ENCODE measurements at places on chromosomes 11 and 22. TPM values are rescaled to one million over a fixed set of nuclear protein-coding genes. Genes with fewer than 3 reads are reported as not detected.
A peak's percentile ranks its signal among the peaks of the same experiment; 100 is the strongest.

The MUC6 gene
- not detected for polyA plus RNA-seq

The MRGPRX3 gene
- polyA plus RNA-seq, result not detected

The TEF gene
- polyA plus RNA-seq, result 14.3 TPM

The NAALAD2 gene
- polyA plus RNA-seq, result 2.1 TPM

The KCNQ1OT1 gene
- polyA plus RNA-seq, result 0.19 TPM

The CHCHD10 gene
- polyA plus RNA-seq, result 109 TPM

The MRGPRE gene
- polyA plus RNA-seq, result not detected

The KCNJ1 gene
- polyA plus RNA-seq, result 0.19 TPM

- no peak for DNase-seq
Measured at GRCh38 chr22:39194098-39194497, 41.6 kb upstream of the CBX7 start.

GRCh38 chr11:32231909-32232493 lies 141.1 kb downstream of the RCN1 start:
- peak; percentile 58 for DNase-seq

DNA sequence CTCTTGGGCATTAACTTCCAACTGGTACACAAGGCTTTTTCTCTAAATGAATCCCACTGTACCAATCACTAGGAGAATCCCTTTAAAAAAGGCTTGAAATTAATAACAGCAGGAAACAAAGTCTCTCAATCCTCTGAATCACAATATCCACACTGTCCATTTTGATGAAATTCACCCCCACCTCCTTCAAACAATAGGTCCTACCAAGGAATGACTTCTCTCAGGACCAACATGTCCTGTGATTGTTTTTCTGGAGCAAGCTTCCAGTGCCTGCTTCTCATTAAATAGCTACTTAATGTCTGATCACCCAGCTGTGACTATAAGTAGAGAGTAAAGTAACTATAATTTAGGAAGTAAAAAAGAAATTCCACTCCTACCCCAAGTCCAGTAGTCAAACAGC lies 13.1 kb downstream of the NUMA1 start:
- no peak for DNase-seq

GRCh38 chr22:35454416-35455054 lies 54.6 kb downstream of the MCM5 start:
- DNase-seq, result no peak

- no peak for DNase-seq
Measured at GRCh38 chr11:34158661-34159060, 53.2 kb downstream of the NAT10 start.

DNA sequence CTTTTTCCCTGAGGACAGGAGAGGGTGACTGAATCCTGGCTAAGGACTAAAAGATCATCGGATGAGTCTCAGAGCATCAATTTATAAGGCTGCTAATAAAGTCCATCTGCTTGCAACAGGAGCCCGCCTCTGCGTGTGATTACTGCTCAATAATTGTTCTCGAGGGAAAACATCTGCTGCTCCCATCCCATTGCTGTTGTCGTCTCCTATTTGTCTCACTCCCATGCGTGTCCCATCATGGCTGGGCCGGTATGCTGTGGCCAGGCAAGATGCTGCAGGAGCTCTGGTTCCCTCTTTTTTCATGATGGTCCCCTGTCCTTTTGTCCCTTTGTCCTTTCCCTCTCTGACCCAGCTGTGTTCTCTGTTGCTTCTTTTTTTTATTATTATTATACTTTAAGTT lies 121.2 kb downstream of the SPATA19 start:
- DNase-seq, result no peak

DNA sequence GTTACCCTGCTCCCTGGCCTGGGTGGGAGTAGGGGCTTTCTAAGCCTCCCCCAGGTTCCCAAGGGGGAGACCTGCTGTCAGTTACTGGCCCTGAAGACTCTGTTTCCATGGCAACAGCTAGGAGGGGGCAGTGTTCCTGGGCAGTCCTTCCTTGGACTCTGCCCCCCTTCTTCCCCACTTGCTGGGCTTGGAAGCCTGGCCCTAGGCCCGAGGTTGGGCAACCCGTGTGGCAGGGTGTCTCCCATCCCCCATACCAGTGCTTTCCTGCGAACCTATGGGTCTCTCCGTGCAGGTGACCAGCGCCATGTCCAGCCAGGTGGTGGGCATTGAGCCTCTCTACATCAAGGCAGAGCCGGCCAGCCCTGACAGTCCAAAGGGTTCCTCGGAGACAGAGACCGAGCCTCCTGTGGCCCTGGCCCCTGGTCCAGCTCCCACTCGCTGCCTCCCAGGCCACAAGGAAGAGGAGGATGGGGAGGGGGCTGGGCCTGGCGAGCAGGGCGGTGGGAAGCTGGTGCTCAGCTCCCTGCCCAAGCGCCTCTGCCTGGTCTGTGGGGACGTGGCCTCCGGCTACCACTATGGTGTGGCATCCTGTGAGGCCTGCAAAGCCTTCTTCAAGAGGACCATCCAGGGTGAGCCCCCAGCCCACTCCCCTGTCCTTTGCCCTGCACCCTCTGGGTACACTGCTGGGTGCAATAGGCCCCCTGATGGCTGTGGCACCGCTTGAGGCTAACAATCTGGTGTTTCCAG lies 1.7 kb downstream of the ESRRA start:
- no peak for DNase-seq

DNA sequence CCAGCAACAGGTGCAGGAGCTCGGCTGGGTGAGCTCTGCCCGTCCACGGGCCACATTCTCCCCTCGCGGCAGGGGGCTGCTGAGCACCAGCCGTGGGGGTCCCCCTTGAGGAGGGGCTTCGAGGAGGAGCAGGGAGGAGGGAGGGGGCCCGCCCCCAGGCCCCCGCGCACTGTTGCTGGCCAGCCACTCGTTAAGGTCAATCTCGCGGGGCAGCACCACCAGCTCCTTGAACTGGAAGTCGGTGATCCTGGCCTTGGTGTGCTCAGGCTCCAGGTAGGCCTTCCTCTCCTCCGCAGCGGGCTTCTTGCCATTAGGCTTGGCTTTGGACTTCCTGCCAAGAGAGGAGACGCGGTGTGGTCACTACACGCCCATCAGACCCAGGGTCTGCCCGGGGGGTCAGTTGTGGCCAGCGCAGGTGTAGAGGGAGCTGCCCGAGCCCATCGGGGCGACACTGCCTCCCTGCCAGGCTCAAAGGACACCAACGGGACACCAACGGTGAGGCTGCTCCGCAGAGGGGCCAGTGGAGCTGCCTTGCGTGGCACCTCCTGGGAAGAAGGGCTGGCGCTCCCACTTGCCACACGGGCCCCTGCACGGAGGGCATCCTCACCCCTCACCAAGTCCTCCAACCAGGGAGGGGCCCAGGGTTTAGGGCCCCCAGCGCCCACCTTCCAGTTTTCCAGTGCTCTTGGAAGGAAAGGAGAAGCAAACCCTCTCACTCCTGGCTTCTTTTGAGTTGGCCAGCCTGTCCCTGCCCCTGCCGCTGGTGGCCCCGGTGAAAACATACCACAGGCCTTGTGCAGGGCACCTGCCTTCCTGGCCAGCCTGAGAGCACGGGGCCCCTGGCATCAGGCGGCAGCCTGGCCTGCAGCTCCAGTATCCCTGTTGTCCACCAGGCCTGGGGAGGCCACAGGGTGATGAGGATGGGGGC lies 5.8 kb downstream of the MOB2 start:
- no peak for DNase-seq

- no peak for DNase-seq
Measured at GRCh38 chr11:57475671-57476046, 15.3 kb downstream of the RTN4RL2 start.

- DNase-seq, result no peak
Measured at GRCh38 chr11:47415949-47416472, 7.6 kb downstream of the SLC39A13 start.

DNA sequence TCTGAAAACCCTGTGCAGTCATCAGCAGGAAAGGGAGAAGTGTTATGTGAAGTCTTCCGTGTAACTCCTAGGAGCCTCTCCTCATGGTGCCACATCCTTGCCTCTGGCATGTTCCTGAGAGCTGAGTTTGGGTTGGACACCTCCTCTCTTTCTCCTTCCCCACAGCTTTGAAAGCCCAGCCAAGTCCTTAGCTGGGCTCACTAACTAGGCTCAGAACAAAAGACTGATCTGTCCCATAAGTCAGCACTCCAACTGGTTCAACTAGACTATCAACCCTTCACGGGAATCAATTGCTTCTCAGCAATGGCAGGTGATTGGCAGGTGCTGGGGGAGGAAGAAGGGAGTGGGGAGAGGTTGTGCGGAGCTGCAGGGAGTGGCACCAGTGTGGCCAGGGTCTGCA lies 509.9 kb upstream of the B3GAT1 start:
- DNase-seq, result no peak

DNA sequence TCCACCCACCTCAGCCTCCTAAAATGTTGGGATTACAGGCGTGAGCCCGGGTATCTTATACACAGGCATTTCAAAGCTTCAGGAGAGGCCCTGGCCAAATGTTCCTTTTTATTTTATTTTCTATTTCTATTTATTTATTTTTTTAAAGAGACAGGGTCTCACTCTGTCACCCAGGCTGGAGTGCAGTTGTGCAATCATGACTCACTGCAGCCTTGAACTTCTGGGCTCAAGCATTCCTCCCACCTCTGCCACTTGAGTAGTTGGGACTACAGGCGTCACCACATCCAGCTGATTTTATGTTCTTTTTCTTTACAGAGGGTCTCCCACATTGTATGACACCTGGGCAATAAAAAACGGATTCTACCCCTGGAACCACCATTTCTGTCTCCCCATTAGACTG lies 71.2 kb downstream of the FBXO7 start:
- DNase-seq, result no peak

DNA sequence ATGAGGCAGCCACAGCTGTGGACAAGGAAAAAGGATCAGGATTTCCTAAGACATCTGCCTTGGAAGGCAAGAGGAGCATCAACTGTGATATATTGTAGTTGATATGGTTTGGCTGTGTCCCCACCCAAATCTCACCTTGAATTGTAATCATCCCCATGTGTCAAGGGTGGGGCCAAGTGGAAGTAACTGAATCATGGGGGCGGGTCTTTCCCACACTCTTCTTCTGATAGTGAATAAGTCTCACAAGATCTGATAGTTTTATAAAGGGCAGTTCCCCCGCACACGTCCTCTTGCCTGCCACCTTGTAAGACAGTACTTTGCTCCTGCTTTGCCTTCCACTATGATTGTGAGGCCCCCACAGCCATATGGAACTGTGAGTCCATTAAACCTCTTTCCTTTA lies 10.2 kb downstream of the RIC8A start:
- no peak for DNase-seq

DNA sequence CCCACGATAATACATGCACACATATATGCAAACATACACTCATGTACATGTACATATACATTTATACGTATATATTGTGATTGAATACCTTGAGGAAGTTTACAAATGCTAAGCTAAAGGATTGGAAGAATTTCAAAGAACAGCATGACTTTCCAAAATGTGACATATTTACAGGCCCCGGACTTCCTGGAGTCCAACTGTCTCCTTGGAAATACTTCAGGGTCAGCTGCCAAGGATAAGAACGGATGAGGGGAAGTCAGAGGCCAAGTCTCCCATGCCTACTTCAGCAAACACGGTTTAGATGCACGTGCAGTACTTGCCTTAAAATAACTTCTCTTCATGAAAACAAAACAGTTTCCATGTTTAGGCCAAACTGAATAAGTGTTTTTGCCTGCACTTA lies 213.6 kb downstream of the DYNC2H1 start:
- no peak for DNase-seq

- no peak for DNase-seq
Measured at GRCh38 chr11:69167916-69168691, 12.4 kb downstream of the SMIM38 start.

DNA sequence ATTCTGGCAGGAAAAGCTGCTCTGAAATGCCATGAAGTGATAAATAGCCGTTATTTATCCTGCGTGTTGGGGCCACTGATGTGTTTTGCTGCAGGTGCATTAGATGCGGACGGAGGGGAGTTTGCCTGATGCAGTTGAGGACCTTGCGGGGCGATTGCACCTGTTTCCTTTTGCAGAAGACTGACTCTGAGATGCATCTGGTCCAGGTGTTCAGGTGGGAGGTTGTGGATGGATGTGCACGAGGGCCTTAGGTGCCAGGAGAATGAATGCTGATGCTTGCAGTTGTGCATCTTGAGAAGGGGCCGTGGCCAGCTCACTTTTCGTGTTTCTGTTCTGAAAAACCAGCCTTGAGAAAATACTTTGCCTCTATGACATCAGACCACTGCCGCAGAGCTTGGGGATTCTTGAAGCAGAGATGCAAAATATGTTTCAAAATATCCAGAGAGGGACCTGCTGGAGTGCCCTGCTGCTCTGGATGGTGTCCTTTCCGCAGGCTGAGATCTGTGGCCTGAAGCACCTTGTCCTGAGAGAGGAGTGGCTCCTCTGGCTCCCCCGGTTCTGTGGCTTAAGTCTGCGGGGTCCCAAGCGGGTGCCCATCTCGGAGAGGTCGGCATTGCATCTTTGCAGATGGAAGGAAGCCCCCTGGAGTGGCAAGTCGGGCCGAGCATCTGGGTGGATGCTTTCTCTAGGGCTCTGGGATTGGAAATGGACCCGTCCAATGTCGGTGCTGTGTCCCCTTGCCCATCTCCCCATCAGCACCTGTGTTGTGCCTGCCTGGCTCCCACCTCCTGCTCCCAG lies 1031.1 kb downstream of the TBC1D22A start:
- no peak for DNase-seq

GRCh38 chr22:41367680-41368542 lies 13.8 kb upstream of the TEF start:
- DNase-seq, result no peak

- no peak for DNase-seq
Measured at GRCh38 chr11:94972700-94973098, 657 bp downstream of the CWC15 start.

DNA sequence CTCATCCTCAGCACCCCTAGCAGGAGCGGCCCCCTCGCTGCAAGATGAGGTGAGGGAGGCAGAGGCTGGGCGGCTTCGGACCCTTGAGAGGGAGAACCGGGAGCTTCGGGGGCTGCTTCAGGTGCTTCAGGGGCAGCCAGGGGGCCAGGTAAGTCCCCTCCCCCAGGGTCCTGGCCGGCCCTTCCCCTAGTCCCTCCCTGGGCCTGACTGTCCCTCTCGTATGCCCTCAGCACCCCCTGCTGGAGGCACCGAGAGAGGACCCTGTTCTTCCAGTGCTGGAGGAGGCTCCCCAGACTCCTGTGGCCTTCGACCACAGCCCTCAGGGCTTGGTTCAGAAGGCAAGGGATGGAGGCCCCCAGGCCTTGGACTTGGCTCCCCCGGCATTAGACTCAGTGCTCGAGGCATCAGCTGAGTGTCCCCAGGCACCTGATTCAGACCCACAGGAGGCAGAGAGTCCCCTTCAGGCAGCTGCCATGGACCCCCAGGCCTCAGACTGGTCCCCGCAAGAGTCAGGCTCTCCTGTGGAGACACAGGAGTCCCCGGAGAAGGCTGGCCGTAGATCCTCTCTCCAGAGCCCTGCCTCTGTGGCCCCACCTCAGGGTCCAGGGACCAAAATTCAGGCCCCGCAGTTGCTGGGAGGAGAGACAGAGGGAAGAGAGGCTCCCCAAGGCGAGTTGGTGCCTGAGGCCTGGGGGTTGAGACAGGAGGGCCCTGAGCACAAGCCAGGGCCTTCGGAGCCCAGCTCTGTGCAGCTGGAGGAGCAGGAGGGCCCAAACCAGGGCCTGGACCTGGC lies 4.0 kb downstream of the CCDC88B start:
- no peak for DNase-seq

All from H1 (cell line).